ENCODE measurements at places on chromosomes 7 and 10.

DNA sequence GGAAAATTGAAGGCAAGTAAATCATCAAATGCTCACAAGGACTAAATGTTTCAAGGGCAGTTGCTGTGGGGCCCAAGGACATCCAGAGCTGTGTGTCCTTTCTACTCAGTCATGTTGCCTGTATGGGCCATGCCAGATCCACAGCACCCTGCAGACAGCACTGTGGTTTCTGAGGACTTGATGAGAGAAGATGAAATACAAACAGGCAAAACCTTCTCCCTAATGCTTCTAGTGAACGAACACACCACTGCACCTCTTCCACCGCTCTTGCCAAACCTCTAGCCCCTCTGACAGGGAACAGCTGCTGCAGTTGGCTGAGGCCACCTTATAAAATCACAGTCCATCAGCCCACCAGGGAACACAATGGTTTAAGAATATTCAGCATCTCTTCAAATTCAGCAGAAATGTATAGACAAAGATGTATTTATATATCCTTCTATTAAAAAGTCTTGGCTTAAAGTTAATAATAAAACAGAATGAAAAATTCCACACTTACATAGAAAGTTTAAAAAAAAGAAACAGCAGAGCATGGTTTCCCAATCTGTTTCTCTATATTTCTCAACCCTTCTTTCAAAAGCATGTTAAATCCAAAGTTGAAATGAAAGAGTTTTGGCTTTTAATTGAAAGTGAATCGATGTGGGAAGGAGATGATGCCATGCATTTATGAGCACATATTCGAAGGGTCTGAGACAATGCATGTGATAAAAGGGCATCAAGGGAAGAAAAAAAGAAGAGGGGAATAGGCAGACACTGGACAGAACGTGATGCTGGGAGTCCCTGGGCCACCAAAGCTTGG lies 14.0 kb downstream of the CYP3A7 start:
- DNase-seq = no peak

DNA sequence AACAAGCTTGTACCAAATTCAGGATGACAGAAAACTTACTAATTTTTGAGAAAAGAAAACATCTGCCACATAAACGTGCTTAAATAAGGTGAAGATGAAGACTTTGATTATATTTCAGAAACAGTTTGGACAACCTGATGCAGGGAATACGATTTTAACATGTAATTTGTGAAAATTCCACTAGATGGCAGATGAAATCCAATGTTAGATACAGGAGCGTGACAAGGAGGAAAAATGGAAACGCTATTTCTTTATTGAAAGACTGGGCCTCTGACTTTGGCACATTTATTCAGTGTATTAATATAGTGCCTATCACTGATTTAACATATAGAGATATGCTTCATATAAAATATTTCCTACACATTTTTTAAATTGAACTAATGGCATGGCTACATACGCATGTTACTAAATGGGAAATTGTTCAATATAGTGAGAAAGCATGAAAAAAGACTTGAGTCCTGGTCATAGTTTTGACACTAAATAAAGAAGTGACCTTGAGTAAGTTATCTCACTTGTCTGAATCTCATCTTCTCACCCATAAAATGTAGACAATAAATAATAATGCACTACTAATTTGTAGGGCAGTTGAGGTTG lies 60.7 kb downstream of the CD36 start:
- DNase-seq = peak; percentile 30

GRCh38 chr10:33071857-33072256 lies 113.8 kb upstream of the ITGB1 start:
- no peak for DNase-seq

DNA sequence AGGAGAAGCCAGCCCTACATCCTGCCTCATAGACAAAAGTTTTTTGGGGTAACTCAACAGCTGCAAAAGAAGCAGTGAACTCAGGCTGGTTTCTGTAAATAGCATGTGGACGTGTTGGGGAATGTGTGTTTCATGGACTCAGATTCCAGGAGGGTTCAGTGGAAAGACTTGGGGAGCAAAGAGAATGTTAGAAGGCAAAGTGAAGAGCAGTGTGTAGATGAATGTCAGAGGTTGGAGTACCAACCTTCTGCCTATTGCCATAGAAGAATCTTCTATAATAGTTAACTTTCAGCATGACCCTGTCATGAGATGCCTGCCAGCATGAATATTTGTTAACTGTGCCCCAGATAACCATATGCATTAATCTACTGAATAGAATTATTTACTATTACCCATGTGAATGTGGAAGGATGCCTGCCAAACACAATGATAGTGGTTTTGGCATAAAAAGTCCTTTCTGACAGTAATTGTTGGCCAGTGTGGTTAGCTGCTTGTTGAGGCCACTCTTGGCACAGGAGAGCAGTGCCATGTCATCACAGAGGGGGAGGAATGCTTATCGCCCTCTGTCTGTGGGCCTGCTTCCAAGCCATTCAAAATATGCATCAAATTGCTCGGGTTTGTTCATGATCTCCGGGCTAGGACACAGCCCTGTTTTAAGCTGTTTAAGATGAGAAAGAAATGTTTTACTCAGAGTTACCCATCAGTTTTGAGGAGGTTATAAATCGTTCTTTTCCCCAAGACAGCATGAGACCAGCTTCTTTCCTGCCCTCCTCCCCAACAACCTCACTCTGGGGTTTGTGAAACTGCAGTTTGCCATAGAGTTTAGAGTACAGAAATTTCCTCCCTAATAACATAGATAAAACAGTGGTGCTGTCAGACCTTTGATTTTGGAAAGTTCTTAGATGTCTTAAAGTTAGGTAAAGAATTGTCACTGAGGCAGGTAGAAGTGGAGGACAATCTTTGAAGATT lies 165.3 kb downstream of the WNT2 start:
- DNase-seq = no peak

GRCh38 chr7:79452495-79453265 lies 787 bp downstream of the MAGI2 start:
- DNase-seq = no peak

- no peak for DNase-seq
Observed at GRCh38 chr10:129852829-129853561, 111.1 kb downstream of the EBF3 start.

DNA sequence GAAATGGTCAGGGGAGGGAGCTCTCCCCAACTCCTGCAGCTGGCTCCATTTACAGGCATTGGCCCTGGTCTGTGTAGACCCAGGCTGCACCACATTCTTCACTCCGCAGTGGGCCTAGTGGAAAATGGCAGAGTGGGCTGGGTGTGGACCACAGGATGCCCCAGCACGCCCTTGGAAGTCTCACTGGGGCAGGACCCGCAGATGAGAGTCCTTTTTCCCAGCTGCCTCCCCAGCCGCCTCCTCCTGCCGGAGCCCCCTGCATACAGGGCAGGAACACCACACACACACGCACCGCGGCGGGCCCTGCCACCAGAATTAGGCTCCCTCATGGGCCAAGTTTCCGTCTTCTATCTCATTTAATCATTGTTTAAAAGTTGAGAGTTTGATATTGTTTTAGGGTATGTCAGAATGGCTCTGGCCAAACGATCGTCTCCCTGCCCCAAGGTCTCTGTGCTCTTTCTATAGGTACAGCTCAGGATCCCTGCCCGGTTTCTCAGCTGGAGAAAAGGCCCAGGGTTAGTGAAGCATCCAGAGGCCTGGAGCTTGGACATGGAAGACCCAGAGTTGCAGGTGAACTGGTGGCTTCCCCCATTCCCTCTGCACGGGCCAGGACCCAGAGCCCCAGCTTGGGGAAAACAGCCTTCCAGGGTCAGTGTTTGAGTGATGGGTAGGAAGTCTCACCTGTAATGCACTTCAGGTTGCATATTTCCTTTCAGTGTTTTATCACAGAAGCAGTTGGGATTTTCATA lies 42.0 kb downstream of the ZNF467 start:
- no peak for DNase-seq

- DNase-seq = no peak
Observed at GRCh38 chr7:31958226-31958625, 112.0 kb downstream of the PDE1C start.

GRCh38 chr10:132382231-132382922 lies 14.6 kb upstream of the PWWP2B start:
- no peak for DNase-seq

- no peak for DNase-seq
Observed at GRCh38 chr10:17817316-17817715, 8.2 kb downstream of the MRC1 start.

DNA sequence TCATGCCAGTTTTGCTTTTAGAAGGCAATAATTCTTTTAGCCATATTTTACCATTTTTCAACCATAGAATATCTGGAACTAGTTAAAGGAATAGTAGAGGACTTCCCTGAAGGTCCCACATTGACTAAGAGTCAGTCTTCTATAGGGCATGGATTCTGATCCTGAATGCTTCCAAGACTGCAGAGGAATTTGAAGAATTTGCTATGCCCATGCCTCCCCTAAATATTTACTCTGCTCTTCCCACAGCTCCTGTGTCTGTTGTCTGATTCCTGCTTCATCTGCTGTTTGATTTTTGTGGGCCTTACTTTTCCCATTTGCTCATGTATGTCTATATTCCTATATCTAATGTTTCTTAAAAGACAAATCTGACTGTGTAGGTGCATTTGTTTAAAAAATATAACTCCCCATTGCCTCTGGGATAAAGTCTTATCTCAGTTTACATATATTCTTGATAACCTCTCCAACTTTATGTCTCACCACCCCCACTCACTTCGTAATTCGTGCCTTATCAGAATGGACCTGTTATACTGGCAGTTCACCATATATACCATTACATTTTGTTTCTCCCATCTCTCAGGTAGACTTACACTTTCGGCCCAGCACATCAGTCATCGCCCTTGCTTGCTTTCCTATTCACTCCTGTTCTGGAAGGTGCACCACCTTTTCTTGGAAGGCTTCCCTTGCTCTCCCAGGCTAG lies 33.9 kb downstream of the LRRC4 start:
- DNase-seq = no peak

- DNase-seq = no peak
Observed at GRCh38 chr7:69047151-69047754, 551.0 kb upstream of the AUTS2 start.

GRCh38 chr7:82423446-82423845 lies 20.1 kb downstream of the CACNA2D1 start:
- no peak for DNase-seq

- DNase-seq = no peak
Observed at GRCh38 chr7:21636694-21637093, 93.9 kb downstream of the DNAH11 start.

- DNase-seq = no peak
Observed at GRCh38 chr10:129272866-129273650, 194.0 kb upstream of the MGMT start.

DNA sequence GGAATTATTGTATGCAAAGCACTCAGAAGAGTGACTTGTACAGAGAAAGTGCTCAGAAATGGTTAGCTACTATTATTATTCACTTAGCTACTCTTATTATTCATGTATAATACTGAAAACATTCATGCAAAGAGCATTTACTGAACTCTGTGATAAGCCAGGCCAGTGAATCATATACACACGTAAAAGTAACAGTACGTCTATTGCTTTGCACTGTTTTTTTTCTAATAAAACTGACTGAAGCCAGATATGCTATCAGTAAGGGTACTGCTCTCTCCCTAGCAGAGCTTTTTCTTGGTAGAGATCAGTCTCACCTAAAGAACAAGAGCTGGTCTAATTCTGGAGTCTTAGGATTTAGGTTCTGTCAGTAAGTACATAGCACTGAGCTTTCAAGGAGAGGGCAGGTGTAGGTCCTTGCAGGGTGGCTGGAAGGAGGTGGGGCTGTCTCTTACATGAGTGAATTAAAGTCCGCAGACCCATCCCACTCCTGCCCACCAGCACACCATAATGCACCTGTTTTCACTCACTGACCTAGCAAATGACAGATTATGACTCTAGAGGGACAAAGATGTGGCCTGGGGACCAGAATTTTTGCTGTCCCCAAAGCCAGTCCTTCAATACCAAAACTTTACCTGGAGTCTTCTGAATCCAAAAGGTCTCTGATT lies 145.9 kb downstream of the ARID5B start:
- no peak for DNase-seq

- DNase-seq = no peak
Observed at GRCh38 chr7:12670743-12671520, 16.5 kb upstream of the ARL4A start.

DNA sequence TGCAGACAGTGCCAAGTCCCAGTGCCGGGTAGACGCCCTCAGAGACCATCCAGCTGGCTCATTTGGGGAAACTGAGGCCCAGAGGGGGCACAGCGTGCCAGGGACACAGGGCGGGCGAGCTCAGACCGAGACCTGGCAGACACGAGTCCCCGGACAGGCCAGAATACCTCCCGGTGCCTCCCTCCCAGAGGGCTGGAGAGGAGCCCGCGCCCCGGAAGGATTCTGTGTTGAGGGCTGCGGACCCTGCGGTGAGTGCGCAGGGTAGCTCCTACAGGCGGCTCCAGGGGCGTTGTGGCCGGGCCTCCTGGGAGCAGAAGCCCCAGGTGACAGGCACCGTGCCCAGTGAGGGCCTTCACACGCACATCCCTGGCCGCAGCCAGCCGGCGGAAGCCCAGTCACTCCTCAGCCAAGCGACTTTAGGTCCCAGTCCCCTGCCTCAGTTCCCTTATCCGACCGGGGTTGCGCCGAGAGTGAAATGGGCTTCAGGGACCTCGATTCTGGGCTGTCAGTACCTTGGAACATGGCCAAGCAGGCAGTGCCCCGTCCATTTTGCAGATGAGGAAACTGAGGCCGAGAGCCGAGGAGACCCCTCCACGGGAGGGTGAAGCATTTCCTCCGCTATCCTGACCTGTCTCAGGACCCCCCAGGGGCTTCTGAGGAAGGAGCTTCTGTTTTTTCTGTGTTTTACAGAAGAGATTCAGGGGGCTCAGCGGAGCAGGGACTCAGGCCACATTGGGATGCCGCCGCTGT lies 73.6 kb downstream of the ELFN1 start:
- no peak for DNase-seq

GRCh38 chr7:1703871-1704810 lies 34.1 kb downstream of the ELFN1 start:
- DNase-seq = no peak

DNA sequence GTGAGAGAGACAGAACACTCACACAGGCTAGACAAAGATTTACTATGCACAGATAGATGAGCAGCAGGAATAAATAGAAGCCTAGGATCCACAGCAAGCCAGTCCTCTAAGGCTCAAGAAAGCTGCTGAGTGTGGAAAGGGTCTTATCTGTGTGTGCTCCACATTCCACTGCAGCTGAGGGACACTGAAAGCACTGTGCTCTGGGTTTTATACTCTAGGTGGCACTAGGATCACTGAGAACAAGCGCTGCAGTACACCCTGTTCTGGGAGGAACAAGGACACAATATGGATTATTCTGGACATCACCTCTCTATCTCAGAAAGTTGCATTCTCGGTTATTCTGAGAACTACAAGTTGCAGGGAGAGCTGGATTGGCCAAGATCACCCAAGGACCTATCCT lies 4.9 kb upstream of the KLHL7 start:
- DNase-seq = no peak

DNA sequence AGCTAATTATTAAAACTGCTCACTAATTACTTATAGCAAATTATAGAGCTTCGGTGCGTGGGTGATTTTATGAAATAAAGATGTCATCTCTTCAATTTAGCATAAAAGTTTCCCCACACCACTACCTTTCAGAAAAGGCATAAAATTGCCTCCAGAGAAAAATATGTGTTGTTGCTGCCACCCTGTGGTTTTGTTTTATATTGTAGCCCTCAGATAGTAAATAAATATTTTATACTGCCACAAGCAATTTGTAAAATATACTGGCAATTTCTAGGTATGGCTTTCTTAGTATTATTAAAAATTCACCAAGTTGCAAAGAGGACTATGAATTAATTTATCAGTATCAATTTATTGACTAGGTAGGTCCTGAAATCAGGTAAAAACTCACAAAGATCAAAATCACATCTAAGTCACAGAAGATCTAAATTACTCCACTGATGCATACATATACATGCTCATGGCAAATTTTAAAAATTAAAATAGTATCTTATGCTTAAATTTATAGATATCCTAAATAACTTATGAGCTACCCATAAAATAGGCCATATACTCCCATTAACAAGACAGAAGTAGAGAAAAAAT lies 26.5 kb downstream of the ASNS start:
- no peak for DNase-seq
